8988T (cell line): ENCODE measurements at places on chromosomes 3 and 15.

- no peak for DNase-seq
Measured at GRCh38 chr3:133644768-133645167, 17.0 kb downstream of the TOPBP1 start.

DNA sequence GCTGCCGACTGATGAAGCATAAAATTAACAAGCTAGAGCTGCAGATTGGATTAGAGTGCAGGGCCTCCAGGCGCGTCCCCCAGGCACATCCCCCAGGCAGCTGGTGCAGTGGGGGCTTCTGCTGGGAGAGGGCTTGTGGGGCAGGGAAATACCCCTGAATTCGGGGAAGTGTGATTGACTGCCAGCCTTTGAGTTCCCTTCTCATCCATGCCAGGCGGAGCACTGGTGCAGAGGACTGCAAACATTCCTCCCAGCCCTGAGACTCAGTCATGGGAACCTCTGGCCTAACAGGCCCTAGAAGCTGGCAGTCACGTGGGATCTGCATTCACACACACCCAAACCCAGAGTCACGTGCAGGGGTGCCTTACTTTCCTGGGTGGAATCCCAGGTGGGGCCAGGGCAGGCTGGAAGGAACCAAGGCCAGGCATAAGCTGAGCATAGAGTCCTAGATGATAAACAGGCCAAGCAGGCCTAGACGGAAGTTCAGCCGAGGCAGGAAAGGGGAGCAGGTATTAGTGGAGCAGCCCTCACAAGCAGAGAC is 46.2 kb upstream of the SEC22A start:
- no peak for DNase-seq

DNA sequence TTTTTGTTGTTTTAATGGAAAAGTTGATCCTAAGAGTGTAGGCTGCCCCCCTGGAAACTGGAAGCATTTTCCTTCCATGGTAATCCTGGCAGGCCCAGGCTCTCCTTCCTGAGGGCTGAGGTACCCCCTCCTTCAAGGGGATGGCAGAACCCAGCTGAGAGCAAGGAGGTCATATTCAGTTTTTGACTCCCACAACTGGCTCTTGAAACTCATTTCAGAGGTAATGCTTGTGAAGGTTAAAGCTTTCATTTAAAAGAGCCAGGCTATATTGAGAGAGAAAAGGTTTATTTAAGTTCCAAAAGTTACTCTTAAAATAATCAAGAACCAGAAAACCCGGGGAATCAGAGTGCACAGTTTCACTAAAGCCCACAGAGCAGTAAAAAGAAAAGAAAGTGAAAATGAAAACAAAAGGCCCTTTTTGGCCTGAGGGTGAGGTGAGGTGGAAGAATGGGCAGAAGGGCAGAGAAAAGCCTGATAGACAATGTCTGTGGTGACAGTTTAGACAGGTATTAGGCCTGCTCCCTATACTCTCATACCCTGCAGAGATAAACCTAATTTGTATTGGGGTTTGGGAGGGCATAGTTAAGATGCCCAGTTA is 47.0 kb upstream of the RBP1 start:
- DNase-seq = no peak

- DNase-seq = no peak
Measured at GRCh38 chr3:139104062-139104461, 59.4 kb upstream of the PRR23C start.

GRCh38 chr15:99437315-99438223 is 128.2 kb upstream of the MEF2A start:
- DNase-seq = no peak

DNA sequence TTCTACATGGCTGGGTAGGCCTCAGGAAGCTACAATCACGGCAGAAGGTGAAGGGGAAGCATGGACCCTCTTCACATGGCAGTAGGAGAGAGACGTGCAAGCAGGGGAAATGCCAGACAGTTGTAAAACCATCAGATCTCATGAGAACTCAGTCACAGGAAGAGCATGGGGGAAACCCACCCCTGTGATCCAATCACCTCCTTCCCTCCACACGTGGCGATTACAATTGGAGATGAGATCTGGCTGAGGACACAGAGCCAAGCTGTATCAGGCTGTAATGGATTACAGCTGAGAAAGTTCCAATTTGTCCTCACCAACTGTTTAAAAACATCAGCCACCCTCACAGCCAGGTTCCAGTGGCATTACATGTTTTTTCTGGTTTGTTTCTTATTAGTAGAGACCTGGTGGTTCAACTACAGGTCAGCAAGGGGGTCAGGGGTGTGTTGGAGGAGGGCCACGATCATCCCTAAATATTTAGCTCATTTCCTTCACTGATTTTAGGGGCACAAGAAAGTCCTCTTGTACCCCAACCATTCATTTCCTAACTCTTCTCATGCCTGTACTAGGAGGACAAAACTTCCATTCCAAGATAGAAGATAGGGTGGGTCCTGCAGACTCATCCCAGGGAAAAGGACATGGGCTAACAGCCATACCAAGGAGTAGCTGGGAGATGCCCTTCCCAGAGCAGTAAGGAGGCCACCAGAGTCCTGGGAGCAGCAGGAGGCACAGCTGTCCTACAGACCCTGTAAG is 54.4 kb downstream of the ANXA2 start:
- DNase-seq = no peak

DNA sequence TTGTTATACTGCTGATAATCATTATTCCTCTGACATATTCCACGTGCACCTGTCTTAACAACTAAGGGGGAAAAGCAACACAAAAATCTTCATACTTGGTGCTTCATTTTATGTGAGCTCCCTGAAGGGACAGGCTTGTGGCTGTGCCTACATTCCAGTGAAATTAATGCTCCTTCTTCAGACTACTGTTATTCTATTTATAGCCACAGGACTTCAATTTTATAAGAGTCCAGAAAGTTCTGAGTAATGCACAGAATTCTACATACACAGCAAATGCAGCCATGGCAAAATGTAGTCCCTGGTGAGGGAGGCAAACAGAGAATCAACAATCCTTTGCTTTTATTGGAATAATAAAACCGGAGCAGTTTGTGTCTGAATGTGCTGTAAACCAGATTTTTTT is 417.1 kb downstream of the RBMS3 start:
- DNase-seq = no peak

GRCh38 chr3:124467980-124468902 is 262.0 kb upstream of the UMPS start:
- DNase-seq = peak; percentile 26

DNA sequence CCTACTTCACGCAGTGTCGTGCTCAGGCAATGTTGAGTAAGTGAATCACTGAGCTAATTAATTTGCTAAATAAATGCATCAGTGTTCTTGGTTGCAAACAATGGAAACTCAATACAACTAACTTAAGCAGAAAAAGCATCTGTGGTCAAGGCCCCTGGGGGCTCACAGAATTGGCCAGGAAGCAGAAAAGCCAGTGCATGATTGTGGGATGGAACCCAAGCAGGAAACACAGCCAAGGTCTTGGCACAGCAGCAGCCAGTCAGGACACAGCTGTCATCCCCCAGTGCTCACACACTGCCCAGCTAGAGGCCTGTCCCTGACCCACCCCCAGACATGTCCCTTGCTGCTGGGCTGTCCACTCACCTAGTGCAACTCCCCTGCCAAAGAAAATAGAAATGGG is 85.9 kb downstream of the AQP9 start:
- DNase-seq = no peak

GRCh38 chr3:51673181-51673801 is 2.2 kb downstream of the TEX264 start:
- DNase-seq = no peak

DNA sequence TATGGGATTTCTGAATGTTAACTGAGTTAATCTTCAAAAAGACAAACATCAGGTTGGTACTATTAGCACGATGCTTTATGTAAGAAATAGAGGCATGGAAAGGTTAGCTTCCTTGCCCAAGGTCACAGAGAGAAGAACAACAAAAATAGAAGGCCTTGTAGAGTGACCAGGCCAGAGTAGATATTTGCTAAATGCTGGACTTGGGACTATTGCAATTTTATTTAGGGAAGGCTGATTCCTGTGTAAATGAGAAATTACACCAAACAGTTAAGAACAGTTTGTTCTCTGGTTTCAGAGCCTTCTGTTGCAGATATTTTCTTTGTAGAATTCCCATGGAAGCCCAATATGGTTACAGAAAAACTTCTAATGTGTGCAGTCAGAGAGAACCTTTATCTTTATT is 16.4 kb upstream of the SLITRK3 start:
- DNase-seq = no peak

DNA sequence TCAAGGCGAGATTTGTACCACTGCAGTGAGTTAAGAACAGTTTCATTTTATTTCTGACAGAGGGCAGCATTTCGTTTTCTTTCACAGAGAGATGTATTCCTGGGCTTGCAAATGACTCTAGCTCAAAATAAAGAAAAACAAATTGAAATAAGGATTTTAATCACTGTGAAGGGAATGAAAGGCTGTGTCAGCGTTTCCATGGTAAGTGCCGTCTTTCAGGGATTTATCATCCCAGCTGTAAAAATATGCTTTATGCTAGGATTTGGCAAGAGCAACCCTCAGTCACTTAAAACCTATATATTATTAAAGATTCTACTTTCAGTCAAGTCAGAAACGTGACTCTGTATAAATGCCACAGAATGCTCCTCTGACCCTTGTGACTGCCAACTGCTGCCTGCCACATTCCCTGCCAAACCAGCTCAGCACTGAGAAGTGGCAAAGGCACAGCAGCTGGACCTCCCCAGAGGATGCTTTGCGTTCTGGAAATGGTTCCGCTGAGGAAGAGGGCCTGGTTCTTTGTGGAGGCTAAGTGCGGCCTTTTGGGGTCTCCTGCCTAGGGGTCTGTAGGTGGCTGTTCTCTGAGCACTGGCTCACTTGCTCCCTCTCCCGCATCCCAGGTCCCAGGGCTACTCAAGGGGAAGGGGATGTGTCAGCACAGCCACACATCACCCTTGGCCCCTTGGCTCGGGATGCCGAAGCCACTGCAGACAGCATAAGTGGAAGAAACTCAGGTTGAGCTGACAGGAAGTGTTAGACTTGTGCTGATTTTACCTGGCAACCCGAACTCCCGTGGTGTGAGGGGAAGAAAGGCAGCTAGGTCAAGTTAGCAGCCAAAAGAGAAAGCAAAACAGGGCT is 56.6 kb upstream of the POMGNT2 start:
- peak; percentile 28 for DNase-seq

- DNase-seq = no peak
Measured at GRCh38 chr3:158735296-158736033, 3.2 kb upstream of the RARRES1 start.

DNA sequence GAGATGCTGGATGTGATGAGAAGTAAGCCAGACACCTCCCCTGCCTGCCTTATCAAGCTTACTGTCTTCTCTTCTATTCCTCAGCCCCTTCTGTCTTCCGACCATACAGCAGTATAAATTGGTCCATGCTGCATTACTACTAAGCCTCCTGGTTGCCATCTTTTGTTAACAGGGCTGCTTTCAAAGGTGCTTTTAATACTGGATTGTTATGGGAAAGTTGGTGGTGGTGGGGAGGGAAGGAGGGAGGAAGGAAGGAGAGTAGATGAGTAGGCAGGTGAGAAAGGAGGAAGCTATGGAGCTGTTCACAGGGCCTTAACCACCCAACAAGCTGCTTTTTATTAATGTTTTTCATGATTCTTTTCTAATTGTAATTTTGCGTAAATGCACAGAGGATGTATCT is 114.9 kb downstream of the SLC25A26 start:
- DNase-seq = no peak

DNA sequence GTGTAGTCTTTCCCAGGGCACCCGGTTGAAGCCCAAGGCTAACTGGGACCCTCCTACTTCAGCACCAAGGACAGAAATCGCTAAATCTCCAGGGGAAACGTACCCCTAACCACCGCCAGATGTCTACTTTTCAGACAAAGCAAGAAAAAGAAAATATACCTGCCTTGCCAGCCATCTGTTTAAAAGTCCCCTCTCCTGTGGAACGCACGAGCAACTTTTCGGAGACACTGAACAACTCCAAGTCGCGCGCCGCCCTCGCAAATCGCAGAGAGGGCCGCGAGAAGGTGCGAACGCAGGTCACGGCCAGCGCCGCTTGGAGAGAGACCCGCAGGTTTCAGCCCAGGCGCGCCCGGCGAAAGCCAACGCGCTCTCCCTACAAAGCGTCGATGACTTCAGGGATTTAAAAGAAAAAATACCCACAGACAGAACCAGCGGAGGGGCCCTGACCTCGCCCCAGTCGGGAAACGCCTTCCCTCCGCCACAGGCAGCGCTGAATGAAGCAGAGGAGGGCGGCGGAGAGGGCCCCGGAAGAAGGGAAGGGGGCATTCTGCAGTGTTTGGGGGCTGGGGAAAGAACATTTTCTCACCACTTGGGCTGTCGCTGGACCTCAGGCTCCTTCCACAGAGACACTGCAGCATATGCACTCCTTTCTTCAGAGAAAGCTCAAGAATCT is 213.1 kb downstream of the FGF12 start:
- no peak for DNase-seq

- no peak for DNase-seq
Measured at GRCh38 chr3:150556792-150557191, 10.2 kb downstream of the EIF2A start.
